Activated T-helper 2 cell treated with anti-CD3 and anti-CD28 coated beads, Interferon-gamma antibody, Interleukin-2, Interleukin-4, amounts not matched to agents 10 μg/mL and 5 μg/mL and 100 μg/mL, durations not matched to agents 14 hours and 24 hours and 36 hours (primary cell): ENCODE measurements at places on chromosomes 7 and 10. TPM values are rescaled to one million over a fixed set of nuclear protein-coding genes. Genes with fewer than 3 reads are reported as not detected.

The CDHR3 gene
- 0.80 and 0.98 TPM in 2 replicates for total RNA-seq

The FBXL13 gene
- 0.41 and 0.76 TPM in 2 replicates for total RNA-seq

The MNX1 gene
- total RNA-seq = 0.09 TPM in 1 of 2 replicates, not detected in the other

DNA sequence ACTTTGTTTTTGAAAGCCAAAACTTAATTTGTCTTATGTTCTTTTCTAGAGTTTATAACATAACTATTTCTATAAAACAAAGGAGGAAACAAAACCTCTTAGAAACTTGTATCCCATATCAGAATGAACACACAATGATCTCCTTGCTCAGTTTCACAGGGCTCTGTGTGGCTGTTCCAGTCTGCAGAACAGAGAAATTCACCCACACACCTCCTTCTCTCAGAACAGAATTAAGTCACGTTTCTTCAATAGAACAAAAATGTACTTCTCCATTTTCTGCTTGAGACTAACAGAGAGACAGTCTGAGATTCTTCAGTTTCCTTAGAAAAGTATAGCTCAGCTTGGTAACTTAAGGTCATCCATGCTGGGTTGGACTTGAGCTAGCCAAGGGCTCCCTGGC lies 15.8 kb upstream of the DOCK1 start:
- DNase-seq = no peak

DNA sequence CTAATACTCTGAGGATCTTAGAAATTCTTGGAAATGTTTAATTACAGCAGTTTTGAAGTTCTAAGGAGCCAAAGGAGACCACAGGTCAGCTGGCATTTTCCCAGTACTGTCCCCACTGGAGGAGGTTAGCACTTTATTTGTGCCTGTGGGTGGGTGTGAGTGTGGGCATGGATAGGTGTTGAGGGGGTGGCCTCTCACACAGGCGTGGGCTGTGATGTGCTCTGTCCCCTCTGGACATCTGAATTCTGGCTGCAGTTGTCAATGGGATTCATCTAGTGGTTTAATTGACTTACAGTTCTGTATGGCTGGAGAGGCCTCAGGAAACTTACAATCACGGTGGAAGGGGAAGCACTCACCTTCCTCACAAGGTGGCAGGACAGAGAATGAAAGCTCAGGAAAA lies 135.4 kb upstream of the NAMPT start:
- no peak for DNase-seq
